OCI-M1 (cell line): ENCODE measurements at places on chromosomes 1 and 21.

DNA sequence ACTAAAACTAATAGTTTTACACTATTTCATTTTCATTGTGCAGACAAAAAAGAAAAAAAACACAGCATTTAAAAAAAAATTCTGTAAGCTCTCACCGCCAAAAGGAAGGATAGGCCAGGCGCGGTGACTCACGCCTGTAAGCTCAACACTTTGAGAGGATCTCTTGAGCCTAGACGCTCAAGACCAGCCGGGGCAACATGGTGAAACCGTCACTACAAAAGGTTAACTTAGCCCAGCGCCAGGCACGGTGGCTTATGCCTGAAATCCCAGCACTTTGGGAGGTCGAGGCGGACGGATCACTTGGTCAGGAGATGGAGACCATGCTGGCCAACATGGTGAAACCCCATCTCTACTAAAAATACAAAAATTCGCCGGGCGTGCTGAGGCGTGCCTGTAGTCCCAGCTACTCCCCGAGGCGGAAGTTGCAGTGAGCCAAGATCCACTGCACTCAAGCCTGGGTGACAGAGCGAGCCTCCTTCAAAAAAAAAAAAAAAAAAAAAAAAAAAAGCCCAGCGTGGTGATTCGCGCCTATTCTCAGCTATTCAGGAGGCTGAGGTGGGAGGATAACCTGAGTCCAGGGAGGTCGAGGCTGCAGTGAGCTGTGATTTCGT, 14.3 kb upstream of the SPEN start:
- peak; percentile 68 for DNase-seq

- no peak for DNase-seq
Observed at GRCh38 chr1:77538956-77539518, 143.4 kb downstream of the ZZZ3 start.

- no peak for DNase-seq
Observed at GRCh38 chr1:85584923-85585322, 4.4 kb downstream of the CCN1 start.

GRCh38 chr1:7509598-7509997, 261.5 kb upstream of the VAMP3 start:
- no peak for DNase-seq

- no peak for DNase-seq
Observed at GRCh38 chr1:75134647-75135572, 722 bp downstream of the LHX8 start.

DNA sequence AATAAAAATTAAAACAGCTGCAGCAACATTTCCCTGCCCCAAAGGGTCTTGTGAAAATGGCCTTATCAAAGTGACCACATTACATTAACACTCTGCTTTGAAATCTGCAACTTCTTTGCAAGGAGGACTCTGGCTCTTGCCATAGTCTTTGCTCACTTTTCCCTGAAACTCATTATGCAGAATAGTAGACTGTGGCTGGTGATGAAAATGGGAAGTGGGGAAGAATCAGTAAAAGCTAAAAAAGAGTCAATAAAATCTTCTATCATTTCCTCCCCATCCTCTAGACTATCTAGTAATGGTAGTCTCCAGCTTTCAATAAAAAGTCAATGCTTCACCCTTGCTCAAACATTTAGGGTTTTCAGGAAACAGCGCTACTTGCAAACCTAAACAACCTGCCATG, 18.6 kb upstream of the NUP133 start:
- no peak for DNase-seq

GRCh38 chr1:30695439-30695841, 27.9 kb downstream of the MATN1 start:
- no peak for DNase-seq

DNA sequence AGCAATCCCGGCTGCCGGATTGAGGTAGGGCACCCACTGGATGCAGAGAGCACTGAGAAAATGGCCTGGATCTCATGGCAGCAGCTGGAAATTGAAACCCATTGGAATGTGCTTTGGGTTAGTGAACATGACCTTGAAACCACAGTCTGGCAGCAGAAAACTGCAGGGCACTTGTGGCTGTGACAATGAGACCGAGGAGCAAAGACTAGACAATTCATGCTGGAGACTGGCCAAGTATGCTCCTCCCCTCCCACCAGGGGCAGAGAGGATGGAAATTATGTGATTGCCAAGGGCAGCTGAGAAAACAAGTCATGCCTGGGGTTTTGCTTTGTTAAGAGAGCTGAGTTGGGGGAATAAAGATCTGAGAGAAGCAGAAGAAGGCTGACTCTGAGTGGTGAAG, 60.7 kb downstream of the ZNF697 start:
- no peak for DNase-seq

DNA sequence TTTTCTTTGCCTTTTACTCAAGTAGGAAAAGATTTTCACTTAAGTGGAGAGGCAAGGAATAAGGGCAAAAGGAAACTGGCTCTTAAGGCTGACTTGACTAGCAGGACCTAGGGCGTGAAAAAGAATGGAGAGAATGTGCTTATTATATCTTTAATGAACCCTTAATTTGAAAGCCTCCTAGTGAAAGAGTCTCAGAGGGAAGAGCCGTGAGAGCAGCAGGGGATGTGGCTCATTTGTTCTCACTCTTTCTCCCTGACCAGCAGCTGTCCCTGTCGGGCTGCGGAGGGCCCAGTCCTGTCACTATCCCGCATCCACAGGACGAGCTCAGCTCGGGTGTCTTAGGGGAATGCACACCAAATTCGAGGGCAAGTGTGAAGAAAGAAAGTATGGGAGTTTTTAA, 180.1 kb downstream of the EDEM3 start:
- no peak for DNase-seq

DNA sequence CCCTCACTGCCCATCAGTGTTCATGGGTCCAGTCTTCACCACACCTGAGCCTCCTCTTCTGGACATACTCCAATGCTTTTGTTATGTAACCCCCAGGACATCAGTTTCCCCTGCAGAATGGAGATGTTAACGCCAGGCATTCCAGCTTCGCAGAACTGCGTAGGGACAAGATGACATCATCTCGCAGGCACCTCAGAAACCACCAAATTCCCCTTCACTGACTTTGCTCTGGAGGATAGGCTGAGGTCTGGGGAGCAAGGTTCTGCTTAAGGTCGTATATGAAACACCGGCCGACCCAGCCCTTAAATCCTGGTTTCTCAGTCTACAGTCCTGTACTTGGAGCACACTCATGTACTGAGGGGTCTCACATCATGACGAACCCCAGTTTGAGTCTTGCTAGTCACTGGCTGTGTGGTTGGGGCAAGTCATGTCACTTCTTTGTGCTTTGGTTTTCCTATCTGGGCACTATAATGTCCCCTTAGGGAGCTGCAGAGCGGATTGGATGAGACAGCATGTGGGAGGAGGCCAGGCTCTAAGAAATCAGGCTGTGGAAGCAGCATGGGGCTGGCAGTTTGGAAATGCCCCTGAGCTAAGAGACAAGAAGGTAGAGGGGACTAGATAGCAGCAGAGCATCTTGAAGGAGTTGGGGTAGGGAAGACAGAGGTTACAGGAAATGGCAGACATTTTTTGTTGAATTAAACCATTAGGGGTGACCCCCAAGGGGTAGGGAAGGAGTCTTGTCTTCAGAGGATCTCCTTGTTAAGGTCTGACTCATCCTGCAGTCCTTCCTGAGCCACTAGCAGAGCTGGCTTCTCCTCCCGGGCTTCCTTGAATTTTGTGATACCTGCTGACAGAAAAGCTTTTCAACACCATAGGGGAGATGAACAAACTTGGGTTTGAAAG, 138.3 kb downstream of the FOXD2 start:
- no peak for DNase-seq

GRCh38 chr1:199352351-199352750, 675.2 kb upstream of the NR5A2 start:
- DNase-seq, result no peak

DNA sequence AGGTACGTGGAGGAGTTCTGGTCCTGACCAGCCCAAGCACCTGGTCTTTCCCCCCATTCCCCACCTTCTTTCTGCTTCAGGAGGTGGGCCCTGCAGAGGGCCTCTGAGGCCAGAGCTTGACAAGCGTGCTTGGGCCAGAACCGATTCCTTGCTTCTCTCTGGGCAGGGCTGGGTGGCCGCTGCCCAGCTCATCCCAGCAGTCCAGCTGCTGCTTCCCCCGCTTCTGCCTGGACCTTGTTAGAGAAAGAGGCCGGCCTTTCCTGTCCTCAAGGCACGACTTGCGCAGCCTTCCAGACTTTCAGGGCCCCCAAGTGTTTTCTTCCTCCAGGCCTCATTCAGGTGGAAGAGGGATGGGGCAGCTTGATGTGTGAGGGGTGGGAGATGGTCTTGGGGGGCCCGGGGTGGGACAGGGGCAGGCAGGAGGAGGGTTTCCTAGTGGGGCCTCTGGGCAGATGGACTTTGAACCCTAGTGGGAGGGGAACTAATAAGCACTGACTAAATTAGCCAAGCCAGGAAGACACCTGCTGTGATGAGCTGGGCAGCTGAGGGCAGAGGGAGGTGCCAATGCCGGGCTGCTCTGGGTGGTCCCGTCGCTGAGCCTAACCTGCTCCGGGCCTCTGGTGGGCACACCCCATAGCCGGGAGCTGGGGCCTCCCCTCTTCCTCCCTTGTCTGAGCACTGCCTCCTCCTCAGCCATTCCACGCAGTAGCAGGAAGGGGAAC, 36.5 kb downstream of the ARHGEF10L start:
- DNase-seq, result no peak

GRCh38 chr1:226984521-226985238, 44.6 kb downstream of the COQ8A start:
- DNase-seq, result no peak

GRCh38 chr1:183670169-183670568, 17.1 kb upstream of the APOBEC4 start:
- DNase-seq, result peak; percentile 15

GRCh38 chr1:182674346-182675246, 9.8 kb downstream of the RGS8 start:
- no peak for DNase-seq

DNA sequence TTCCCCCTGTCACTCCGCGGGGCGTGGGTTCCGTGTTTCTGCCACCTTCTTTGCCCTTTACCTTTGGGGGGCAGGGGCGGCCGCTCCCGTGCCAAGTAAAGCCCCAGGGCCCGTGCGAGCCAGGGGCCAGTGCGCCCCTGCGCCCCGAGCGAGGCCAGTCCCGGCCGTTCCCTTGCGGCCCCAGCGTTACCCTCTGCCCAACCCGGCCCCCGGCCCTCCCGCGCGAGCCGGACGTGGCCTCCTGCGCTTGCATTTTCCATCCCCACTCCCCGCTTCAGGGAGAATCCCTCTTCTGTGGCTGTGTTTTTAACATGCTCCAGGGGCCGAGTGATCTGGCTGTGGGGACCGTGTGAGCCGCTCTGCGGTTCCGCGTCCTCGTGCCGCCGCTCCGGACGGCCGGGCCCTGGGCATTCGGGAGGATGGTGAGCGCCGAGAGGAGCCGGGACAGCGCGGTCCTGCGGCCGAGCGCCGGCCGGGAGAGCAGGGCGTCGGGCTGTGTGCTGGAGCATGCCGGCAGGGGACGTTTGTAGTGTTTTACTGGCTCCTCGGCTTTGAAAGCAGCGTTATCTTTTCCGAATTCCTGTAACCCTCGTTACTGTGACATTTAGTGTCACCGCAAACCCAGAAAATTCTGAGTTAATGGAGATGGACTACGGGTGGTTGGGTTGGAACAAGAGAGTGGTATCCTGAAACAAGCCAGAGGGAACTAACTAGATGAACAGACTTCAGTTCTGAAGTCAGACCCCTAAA, 1.0 kb downstream of the GALNT2 start:
- peak; percentile 65 for DNase-seq

DNA sequence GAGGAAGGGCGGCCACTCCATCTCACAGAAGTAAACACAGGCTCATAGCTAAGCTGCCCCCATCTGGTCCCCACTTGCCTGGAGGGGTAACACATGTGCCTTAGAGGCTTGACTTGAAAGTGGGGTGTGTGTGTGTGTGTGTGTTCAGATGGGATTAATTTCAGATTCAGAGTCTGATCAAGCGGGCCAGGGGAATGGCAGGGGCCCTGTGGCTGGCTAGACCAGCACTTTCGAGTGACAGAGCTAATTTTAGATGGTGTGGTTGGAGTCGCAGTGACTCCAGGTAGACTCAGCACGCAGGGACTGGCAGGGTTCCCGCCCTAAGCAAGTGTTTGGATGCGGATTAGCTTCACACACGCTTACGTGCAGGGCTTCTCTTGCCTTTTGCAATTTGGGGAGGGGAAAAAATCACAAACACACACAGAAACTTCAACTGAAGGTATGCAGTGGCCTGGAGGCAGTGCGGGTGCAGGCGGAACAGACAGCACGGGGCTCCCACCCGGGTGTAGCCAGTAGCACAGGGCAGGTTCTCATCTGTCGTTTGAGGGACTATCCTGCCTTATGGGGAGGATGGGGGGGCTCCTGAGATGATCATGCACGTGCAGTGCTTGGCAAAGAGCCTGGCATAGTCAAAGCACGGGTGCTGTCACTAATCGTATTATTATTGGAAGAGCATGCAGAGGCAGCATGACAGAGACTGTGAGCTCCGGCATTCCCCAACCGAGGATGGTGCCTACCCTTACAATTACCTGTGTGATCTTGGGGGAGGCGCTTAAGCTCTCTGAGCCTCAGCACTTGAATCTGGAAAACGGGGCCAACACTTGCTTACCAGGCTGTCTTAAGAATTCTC, 1.3 kb downstream of the EDN2 start:
- DNase-seq, result no peak

DNA sequence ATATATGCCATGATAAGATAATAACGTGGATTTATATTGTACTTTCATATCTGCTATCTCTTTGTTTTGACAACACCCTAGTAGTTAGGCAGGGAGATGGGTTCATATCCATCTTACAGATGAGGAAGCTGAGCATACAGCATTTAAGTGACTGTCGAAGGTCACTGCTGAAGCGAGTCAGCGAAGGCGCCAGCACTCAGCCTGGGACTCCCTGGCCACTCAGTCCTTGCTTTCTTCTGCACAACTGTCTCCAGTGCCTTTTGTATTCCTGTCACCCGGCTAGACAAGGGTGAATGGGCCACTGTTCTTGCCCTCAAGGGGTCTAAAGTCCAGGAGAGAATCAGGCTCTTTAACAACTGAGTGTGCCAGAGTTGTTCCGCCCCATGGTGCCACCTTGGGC, 3.1 kb downstream of the ARHGEF10L start:
- no peak for DNase-seq

DNA sequence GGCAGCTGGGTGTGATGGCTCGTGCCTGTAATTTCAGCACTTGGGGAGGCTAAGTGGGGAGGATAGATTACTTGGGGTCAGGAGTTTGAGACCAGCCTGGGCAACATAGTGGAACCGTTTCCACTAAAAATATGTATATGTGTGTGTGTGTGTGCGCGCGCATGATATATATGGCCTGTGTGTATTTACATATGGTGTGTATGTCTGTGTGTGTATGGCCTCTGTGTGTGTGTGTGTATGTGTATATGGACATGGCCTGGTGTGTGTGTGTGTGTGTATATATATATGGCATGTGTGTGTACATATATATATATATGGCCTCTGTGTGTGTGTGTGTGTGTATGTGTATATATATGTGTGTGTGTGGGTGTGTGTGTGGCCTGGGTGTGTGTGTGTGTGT, 16.0 kb upstream of the SLC2A7 start:
- no peak for DNase-seq

DNA sequence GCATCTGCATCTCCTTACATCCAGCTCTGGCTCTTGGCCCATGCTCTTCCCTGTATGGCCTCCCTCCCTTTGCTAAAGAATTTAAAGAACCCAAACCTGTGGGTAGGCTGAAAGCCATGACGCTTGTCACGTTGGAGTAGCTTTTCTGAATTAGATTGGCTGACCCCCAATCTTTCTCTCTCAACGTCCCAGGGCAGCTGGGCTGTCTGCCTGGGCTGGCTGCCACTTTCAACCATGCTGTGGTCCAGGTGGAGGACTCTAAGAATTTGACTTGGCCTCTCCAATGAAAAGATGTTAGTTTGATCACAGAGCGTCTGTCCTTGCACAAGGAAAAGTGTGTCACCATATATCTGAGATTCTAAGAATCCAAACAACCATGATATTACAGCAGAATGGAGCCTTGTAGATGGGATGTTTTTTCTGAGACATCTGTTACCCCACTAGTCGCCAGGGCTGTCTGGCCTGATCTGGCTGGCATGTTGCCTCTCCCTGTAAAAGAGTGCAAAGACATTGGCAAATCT, 6.5 kb upstream of the IGSF3 start:
- DNase-seq, result no peak
